ENCODE measurements at places on chromosomes 2 and 18.

GRCh38 chr2:101124643-101125366 is 26.4 kb downstream of the TBC1D8 start:
- peak; percentile 48 for DNase-seq

- no peak for DNase-seq
Observed at GRCh38 chr2:31016648-31017047, 121.6 kb downstream of the GALNT14 start.

- DNase-seq: peak; percentile 34
Observed at GRCh38 chr18:51614033-51614432, 416.6 kb upstream of the MEX3C start.

DNA sequence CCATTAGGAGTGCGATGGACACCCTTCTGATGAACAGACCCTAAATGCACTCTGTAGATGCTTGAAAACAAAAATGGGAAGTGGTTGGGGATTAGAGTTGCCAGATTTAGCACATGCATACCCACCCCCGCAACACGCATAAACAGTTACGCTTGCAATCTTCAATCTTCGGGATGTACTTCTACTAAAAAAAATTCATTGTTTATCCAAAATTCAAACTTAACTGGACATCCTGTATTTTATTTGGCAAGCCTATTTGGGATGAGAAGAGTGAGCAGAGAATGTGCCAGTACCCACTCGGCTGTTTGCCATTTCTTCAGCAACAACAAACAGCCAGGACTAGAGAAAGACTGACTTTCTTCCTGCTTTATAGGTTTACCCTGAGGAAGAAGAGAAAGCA is 18.4 kb downstream of the KIAA2012 start:
- no peak for DNase-seq

DNA sequence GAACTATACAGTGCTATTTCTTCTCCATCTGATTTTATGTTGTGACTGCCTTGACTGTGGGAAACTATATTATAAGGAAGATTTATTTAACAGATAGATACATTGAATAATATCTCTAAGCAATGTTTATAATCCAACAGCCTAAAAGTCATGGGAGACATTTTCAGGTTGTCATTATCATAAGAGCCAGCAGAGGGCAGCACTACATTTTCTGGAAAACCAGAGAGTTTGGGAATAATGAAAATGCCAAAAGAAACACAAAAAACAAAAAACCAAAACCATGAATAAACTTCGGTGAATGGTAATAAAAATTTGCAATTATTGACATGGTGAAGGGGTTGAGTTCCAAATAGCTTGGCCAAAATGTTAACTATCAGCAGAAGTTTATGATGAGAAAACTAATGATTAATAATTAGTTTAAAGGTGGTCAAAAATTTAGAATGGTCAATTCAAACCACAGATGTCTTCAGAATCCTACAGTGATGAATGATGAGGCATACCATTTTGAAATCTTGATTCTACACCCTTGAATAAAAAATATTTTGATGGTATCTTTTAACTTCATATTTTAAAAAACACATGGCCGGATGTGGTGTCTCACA is 4.7 kb downstream of the EEF1B2 start:
- peak; percentile 41 for DNase-seq

DNA sequence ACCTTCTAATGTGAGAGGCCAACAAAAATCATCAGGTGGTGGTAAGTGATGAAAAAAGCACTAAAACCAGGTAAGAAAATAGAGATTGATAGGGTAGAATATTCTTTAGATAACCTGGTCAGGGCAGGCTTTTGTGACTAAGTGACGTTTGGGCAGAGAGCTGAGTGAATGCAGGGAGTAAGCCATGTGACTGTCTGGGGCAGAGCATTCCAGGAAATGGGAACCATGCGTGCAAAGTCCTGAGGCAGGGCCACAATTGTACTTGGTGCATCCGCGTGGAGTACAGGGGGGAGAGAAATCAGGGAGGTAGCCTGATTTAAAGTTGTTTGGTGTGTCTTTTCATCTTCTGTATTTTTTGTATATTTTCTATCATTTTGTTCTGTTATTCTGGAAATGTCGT is 102.5 kb downstream of the LYPD6B start:
- DNase-seq: peak; percentile 19

- DNase-seq: no peak
Observed at GRCh38 chr2:98654699-98655495, 46.5 kb downstream of the UNC50 start.

DNA sequence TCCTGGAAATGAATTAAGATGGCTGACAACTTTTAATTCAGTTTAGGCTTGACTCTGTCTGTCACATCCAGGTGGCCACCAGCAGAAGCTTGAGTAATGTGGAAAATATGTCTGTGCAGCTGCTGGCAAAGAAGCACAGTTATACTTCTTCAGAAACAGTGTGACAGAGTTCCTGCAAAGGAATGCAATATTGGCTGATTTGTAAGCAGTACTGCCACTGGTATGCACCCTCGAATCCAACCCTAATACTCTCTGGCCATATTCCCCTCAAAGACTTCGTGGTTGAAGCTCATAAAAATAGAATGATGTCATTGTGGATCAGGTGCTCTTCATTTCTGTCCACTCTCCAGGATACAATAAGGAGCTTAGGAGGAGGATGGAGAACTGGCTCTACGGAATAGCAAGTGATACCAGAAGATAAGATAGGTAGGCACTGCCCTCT is 86.2 kb downstream of the METTL8 start:
- peak; percentile 86 for DNase-seq

- no peak for DNase-seq
Observed at GRCh38 chr2:167215595-167215994, 327.3 kb downstream of the XIRP2 start.

GRCh38 chr2:222609381-222609780 is 46.5 kb downstream of the FARSB start:
- DNase-seq: peak; percentile 43

- no peak for DNase-seq
Observed at GRCh38 chr2:54259413-54260240, 3.6 kb upstream of the TSPYL6 start.

- DNase-seq: no peak
Observed at GRCh38 chr2:203820969-203821368, 46.6 kb upstream of the CTLA4 start.

GRCh38 chr2:73028841-73029240 is 42.7 kb downstream of the SFXN5 start:
- no peak for DNase-seq

- no peak for DNase-seq
Observed at GRCh38 chr2:126413079-126413478, 242.9 kb upstream of the GYPC start.

DNA sequence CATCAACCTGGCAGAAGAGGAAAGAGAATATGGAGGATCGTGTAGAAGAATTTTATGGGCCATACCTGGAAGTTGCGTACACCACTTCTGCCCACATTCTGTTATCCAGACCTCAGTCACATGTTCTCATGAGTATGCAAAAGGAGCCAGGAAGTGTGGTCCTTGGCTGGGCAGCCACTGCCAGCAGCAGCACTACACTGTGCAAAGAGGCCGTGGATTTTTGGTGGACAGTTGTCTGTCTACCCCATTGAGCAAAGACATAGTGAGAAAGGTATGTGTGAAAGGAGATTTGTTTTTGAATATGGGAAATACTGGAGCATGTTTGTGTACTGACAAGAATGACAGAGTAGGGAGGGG is 68.1 kb downstream of the SDC1 start:
- DNase-seq: no peak

- DNase-seq: no peak
Observed at GRCh38 chr2:21633466-21633865, 509.7 kb downstream of the TDRD15 start.

DNA sequence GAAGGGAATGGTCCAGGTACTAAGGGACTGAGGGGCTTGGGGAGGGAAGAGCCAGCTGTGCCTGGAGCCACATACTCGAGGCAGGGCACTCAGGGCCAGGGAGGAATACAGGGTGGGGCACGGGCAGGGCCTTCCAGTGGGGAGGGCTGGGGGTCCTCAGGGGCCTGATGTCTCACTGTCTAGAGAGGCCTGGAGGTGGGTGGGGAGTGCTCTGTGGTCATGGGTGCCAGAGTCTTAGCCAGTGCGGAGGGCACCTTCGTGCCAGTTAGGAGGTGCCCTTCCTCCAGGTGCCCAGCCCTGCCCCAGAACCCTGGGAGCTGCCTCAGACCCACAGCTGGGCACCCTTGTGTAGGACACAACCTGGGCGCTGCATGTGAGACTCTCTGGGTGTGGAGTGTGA is 81.2 kb downstream of the SMAD7 start:
- DNase-seq: no peak

DNA sequence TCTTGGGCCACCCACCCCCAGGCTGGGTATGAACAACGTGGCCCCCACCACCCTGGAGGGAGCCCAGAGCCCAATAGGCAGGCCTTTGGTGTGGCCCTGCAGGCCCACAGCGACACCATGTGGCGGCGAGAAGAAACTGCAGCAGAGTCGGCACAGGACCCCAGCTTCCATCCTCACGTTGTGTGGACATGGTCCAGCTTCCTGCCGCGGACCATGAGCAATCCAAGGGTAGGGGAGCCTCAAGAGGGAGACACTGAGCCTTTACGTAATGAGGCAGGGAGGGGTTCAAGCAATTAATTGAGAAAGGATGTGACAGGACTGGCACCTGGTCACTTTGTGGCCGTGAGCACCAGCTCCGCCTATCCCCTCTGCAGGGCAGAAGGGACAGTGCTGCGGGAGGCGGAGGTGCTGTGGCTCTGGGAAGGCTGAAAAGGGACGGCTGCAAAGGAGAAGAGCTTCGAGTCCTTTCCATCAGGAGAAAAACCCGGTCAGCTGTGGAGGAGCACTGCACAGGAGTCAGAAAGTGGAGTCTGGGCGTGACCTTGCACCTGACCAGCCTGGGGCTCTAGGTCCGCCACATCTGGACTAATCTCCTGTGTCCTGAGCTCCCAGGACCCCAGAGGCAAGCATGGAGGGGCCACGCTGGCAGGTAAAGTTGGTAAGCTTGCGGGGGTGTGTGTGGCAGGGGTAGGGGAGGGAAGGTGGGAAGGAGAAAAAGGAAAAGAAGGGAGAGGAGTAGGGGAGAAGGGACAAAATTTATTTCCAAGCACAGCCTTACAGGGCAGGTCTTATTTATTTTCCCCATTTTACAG is 44.9 kb downstream of the TMEM37 start:
- peak; percentile 55 for DNase-seq

DNA sequence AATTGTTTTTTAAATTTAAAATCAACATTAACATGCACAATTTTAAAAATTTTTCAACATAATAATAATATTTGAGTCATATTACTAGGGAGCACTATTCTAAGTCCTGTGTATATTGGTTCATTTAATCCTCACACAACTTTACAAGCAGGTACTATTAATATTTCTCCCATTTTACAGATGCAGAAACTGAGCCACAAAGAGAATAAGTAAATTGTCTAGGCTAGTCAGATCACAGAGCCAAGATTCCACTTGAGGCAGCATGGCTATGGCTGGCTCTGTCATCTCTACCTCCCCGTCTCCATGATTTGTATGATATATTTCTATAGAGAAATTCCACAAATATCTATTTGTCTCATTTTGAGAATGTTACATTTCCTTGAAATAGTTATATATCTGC is 15.1 kb downstream of the CCNT2 start:
- no peak for DNase-seq

DNA sequence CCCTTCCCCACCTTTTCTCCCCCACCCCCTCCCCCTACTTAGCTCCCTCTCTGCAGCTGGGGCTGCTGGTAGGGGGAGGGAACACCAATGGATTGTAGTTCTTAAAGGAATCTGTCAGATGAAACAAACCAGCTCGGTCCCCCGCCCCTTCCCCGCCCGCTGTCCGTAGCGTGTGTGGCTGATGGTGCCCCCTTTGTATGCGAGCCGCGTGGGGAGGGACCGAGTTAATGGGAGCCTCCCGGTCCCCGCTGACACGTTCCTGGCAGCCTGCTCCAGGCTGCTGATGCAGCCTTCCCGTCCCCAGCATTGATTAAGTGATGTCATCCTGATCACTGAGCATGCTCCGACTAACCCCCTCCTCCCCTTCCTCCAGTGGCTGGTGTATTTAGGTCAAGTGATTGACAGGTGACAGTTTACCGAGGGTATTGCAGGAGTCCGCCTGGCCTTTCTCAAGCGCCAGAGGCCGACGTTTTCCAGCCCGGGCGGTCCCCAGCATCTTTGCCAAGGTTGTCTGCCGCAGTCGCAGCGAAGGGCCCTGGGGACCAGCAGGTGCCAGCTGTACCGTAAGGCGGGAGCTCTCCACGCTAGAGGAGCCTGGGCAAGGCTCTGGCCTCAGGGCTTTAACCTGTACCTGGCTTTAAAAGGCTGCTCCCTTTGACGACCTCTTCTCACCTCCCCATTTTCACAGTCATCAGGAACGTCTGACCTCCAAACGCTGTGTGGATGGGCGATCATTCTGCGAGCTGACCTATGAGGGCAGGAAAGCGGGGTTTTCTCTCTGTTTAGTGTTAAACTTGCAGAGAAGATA is 1.8 kb downstream of the KIF5C start:
- DNase-seq: no peak

- no peak for DNase-seq
Observed at GRCh38 chr18:8272254-8272653, 337.0 kb upstream of the RAB12 start.

GRCh38 chr2:241217320-241218031 is 29.0 kb downstream of the ANO7 start:
- DNase-seq: peak; percentile 49

- DNase-seq: no peak
Observed at GRCh38 chr18:33918571-33918970, 306.1 kb downstream of the NOL4 start.

DNA sequence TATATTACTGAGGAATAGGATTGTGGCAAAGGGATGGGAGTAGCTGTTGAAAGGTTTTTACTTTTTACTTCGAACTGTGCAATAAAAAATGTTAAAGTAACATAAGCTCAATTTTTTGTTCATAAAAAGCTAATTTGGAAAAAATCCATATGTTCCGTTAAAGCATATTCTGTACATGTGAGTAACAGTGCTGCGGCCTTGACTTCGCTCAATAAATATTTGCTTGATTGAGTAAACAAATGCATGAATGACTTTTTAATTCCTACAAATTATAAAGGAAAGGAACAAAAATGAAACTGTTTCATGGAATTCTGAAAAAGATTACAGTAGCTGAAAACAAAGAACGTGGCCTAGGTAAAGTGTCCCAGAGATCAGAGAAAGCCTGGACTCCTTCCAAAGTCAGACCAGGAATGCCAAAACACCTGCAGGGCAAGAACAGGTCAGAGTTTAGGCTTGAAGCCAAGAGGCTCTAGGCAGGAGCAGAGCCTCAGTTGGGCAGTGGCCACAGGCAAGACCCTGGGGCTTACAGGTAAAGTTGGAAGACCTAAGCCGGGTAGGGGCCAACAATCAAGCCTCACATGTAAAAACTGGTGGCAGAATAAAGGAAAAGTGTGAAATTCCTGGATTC is 44.3 kb upstream of the FIGN start:
- no peak for DNase-seq

GRCh38 chr2:150351922-150352321 is 135.5 kb downstream of the RND3 start:
- DNase-seq: no peak

DNA sequence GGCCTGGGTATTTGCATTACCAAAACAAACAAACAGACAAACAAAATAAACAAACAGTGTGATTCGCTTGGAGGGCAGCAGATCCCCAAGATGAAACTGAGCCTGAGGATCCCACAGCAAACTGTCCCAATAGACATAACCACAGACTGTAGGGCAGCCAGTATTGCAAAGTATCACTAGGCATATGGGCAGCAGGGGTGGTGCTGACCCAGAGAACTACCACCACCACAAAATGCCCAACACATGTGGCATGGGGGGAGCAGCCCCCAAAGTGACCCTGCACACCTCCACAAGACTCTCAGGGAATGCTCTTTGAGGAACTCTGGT is 330.1 kb downstream of the CYRIA start:
- no peak for DNase-seq
